CD4-positive, alpha-beta T cell treated with Interleukin-17A for 1 hour (primary cell): ENCODE measurements at places on chromosomes 5 and 9.

DNA sequence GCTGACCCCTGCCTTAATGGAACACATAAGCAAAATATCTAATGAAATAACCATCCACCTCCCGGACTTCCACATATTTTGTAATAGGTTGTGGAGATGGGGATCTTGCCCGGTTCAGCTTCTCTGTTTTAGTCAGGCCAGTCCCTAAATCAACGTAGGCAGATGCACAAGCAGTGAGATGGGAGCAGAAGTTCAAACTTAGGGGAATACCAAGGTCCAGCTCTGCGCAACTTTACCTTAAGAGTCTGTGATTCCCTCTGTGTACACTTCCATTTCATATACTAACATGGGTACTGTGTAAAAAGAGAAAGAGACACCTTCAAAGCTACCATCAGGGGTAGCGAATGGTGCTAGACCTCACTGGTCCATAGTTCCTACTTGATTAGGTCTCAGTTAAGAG, 110.9 kb downstream of the NTRK2 start:
- DNase-seq, result no peak

GRCh38 chr5:180289433-180289832, 2.5 kb downstream of the MAPK9 start:
- no peak for DNase-seq

DNA sequence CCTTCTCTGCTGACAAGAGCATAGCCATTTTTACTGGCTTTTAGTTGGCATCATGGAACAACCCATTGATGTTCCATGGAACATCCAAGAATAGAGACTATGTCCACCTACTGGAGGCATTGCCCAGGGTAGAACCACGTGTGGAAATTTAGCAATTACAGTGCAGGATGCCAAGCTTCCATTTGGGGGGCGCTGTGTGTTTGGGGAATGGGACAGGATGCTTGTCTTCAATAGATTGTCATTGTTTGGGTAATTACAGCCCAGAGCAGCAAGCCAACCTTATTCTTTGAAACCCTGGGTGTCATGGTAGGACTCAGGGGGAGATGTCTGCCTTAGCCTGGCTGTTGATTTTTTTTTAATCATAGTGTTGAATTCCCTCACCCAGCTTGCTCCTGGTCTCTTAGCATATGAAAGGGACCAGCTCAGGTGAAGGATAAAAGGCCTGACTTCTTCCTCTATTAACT, 171.1 kb downstream of the DOCK2 start:
- no peak for DNase-seq

GRCh38 chr9:137023583-137023991, 4.5 kb downstream of the ABCA2 start:
- DNase-seq, result no peak

- DNase-seq, result no peak
Observed at GRCh38 chr9:78713614-78714405, 416.9 kb downstream of the PSAT1 start.

- peak; percentile 19 for DNase-seq
Observed at GRCh38 chr5:141878186-141878710, at the start of gene PCDH1. Gene PCDH1 (minus strand): TSS chr5:141878410. CDS start chr5:141878262, 148 bp downstream.

GRCh38 chr5:33588654-33589372, 148.0 kb downstream of the TARS1 start:
- peak; percentile 12 for DNase-seq

DNA sequence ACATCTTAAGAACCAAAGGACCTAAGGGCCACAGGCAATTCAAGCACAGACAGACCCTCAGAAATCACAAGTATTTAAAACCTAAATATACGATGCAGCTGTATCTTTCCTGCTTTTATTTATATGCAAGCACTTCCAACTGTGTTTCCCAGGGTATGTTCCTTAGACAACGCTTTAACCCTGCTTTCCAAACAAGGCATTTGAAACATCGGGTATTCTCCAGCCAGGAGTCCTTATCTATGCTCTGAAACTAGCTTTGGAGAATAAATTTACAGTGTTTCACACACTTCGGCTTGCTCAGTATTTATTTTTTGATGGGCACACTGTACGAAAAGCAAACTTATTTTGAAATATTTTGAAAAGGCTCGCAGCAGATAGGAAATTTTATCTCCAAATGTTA, 13.5 kb downstream of the NR6A1 start:
- DNase-seq, result no peak

- no peak for DNase-seq
Observed at GRCh38 chr5:85813146-85813545, 804.6 kb upstream of the COX7C start.

GRCh38 chr9:73841018-73841417, 656.1 kb upstream of the RORB start:
- DNase-seq, result no peak

DNA sequence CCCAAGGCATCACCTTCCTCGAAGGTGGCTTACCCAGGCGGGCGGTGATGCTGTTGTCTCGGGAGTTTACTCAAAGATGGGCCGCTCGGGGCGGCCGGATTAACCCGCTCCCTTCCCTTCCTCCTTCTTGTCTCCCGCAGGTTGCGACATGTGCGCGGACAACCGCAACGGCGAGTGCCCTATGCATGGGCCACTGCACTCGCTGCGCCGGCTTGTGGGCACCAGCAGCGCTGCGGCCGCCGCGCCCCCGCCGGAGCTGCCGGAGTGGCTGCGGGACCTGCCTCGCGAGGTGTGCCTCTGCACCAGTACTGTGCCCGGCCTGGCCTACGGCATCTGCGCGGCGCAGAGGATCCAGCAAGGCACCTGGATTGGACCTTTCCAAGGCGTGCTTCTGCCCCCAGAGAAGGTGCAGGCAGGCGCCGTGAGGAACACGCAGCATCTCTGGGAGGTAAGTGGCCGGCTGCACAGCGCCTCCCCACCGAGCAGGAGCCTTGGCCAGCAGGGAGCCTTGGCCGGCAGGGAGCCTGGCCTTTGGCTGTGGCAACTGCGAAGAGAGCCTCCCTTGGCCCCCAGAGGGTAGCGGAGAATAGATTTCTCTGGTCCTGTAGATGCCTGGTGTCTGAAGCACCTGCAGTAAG, 10.6 kb downstream of the PRDM6 start:
- no peak for DNase-seq

DNA sequence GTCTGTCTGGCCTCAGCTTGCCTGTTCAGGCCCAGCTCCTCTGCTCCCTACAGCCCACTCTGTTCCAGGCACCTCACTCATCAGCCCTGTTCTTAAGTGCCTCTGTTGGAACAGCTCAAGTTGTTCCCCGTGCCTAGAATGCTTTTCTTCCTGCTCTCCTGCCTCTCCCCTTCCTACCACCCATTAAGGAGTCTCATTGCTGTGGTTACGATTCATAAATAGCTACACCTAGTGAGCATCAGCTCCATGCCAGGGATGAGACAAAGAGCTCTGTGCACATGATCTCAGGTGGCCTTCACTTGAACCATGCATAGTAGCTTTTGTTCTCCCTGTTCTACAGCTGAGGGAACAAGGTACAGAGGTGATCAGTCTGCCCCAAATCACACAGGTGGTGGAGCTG, 54.3 kb downstream of the PSD2 start:
- no peak for DNase-seq

DNA sequence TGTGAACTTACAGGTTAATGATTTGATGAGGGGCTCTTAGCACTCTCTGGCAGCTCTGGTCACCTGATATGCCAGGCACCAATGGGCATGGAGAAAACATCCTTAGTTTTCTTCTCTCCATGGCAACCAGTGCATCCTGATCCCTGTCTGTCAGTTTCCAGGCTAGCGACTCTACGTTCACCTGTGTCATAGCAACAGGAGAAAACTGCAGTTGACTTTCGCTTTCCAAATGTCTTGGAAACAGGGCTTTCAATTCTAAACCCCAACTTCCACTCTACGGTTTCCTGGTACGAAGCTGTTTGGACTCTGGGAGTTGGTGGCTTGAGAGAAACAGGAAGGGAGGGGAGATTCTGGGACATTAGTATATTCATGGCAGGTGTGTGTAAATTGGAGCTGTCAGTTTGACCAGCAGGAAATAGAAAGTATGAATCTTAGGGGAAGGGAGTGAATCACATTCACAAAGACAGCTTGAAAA, 74.4 kb downstream of the SLC28A3 start:
- peak; percentile 7 for DNase-seq

DNA sequence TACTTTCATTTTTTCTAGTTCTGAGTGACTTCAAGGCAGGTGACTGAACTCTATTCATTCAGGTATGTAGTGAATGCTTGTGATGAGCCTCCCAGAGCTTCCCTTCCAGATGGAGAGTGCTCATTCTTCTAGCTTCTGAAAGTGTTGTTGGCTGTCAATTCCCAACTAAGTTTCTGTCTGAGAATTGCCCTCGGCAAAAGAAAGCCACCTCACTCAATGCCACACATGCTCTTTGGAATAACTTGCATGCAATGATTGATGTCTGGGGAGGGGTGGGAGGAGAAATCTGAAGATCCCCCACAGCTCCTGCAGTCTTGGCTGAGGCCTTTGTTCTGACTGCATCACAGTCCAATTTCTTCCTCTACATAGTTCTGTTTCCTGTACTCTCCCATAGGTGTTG, 123.1 kb upstream of the C6 start:
- DNase-seq, result no peak

DNA sequence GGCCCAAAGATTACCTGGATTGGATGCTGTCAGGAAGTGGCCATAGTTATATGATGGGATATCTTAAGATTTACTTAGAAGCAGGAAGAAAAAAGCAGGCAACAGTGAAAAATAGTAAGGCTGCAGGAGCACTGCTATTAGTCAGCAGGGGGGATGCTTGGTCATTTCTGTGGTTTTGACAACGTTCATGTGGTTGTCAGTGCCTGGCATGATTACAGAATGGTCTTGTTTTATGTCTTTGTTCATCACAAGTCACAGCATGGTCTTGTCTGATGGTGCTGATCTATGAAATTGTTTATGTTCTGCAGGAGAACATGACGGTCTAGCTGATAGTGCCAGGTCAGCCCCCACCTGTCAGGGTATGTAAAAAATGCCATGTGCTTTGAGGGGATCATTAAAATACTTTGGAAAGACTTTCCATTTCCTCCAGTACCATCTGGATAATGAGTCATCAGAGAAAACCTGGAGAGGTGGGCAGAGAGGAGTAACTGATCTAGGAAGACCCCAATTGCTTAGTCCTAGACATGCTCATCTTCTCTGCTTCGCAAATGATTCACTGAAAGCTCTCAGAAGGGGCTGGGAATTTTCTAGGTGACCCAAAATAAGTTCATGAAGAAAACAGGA, 48.5 kb downstream of the PLGRKT start:
- DNase-seq, result no peak

- no peak for DNase-seq
Observed at GRCh38 chr5:66903218-66903617, 293.4 kb downstream of the CD180 start.

DNA sequence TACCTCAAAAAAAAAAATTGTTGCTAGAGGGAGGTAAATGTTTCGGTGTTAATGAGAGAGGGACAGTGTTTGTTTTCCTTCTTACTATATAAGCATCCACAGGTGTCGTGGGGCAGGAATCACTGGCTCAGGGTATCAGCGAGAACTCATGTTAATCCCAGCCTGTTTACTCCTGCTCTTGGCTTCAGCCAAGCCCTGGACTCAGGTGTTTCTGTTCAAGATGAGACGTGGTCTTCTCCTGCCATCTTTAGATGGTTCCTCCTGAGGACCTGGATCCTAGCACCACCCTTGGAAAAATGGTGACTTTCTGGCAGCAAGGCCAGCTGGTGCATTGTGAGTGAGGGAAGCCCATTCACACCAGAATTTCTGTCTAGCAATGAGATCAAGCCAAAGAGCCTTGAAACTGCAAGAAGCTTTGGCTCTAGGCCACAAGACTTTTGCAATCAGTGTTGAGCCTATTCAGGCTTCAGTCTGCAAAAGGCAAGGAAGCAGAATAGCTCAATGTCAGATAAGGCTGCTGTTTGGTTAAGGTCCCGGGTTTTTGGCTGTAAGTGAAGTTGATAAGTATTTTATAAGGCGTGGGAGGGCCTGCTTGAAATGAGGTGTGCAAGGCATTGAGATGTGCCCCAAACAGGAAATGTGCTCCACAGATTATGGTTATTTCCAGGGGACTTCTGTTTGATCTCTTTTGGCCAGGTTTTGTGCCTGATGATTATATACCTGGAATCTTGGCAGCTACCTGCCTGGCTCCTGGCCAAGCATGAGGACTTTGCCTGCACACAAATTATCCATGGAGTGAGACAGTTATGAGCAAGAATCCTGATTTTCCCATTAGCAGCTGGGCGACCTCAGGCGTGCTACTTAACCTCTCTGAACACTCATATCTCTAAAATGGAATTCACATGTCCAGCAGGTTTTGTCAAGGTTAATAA, 99.8 kb downstream of the TENT4A start:
- DNase-seq, result no peak

GRCh38 chr9:131621551-131622358, 76.4 kb downstream of the PRRT1B start:
- peak; percentile 50 for DNase-seq

DNA sequence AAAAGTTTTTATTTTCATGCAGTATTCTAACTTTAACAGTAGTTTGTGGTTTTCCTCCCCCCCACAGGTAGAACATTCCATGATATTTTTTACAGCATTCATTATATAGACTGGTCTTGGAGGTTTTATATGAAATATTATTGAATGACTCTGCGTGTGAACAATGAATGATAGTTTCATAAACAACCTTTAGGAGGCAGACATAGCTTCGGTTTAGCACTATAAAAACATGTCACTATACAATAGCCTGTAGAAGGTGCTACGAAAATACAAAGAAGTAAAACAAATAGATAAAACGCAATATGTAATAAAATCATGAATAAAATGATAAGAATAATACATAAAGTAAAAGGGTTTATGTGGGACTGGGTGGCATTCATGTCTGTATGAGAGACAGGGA, 8.5 kb downstream of the KLF4 start:
- no peak for DNase-seq

GRCh38 chr9:131635285-131635684, 90.0 kb downstream of the PRRT1B start:
- DNase-seq, result peak; percentile 85

DNA sequence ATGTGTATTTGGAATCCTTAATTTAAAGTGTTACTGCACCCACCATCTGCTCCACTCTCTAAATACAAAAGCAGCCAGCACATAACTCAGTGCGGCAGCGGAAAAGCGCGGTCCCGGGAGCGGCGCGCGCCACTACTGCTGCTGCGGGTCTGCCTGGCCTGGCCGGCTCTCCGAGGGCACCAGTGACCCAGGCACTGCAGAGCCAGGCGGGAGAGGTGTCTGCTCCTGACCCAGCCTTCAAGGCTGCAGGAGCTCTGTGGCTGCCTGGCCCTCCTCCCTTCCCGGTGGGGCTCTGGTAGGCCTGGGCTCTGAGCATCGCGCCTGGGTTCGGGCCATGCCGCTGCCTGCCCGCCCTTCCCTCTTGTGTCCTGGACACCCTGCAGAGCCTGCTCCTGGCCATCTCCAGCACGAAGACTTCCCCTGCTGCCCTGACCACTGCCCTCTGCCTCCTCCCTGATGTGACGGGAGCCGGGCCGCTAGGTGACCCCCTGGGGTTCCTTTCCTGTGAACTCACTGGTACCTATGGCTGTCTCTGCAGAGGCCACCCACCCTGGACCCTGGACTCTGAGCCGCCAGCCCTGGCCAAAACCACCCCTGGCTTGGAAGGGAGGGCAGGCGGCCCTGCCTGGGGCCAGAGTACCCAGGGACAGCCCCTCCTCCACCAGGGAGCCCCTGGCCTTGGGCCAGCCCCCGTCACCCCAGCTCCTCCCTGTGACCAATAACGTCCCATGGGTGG, 32.8 kb upstream of the UBAC1 start:
- DNase-seq, result no peak
